Mammary microvascular endothelial cell (primary cell): ENCODE measurements at places on chromosomes 6 and 20. TPM values are rescaled to one million over a fixed set of nuclear protein-coding genes. Genes with fewer than 3 reads are reported as not detected.

KIF6 gene
- total RNA-seq, result 0.10 TPM in 1 of 2 replicates, not detected in the other

ESR1 gene
- not detected in 2 replicates for total RNA-seq

MUC21 gene
- total RNA-seq, result not detected in 2 replicates

DCDC2 gene
- total RNA-seq, result not detected in 2 replicates

SLC52A3 gene
- 0.59 and 0.80 TPM in 2 replicates for total RNA-seq

TCP11 gene
- not detected in 2 replicates for total RNA-seq

CDSN gene
- total RNA-seq, result not detected in 2 replicates

NHLRC1 gene
- total RNA-seq, result 2.9 TPM in 2 replicates

CYP39A1 gene
- total RNA-seq, result 0.20 and 0.33 TPM in 2 replicates

AMD1 gene
- 61.0 and 62.9 TPM in 2 replicates for total RNA-seq

TNFRSF21 gene
- total RNA-seq, result 34.2 and 35.6 TPM in 2 replicates

CCN5 gene
- total RNA-seq, result not detected in 2 replicates

SLC22A7 gene
- total RNA-seq, result not detected in 2 replicates

NRSN1 gene
- not detected in 2 replicates for total RNA-seq

MOCS1 gene
- 5.8 and 7.6 TPM in 2 replicates for total RNA-seq
